ENCODE measurements at places on chromosomes 1 and 21.
A peak's percentile ranks its signal among the peaks of the same experiment; 100 is the strongest.

DNA sequence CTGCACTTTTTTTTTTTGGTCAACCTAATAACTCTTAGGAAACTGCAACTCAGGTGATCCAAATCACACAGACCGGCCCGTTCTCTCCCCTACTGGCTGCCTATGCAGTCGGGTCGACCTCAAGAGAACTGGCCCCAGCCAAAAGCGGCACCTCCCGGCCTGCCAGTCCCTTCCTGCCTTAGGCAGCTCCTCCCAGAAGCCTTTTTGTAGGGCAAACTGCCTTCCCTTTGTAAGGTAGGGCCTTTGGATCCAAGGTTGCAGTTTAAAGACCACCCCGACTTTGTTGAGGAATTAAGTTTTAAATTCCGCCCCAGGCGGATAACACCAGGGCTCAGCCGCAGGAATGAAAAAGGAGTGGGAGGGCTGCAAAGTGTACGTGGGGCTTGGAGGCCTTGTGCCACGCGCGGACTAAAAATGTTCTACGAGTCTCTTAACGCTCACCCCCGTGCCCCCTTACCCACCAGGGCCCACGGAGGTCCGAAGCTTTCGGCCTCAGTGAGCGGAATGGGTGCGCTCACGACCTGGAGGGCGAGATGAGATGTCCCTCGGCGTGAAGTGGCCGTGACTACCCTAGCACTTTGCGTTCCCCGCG lies 642 bp upstream of the ST3GAL3 start:
- no peak for DNase-seq

- no peak for DNase-seq
Measured at GRCh38 chr1:48936436-48936835, 159.7 kb upstream of the BEND5 start.

- no peak for DNase-seq
Measured at GRCh38 chr1:172398970-172399755, 21.3 kb upstream of the C1orf105 start.

DNA sequence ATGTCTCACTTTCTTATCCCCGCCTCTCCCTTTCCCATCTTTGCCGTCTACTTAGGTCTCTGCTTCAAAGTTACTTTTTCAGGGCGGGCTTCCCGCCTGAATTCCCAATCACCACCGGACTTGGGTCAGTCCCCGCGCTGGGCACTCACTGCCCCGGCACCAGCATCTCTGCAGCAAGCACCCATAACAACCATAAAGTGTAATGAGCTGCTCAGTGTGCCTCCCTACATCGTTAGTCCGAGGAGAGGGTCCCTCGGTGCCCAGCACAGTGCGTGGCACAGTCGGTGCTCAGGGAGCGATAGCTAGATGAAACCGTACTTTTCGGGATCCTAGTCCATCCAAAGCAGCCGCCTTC lies 633 bp upstream of the CTPS1 start:
- no peak for DNase-seq

GRCh38 chr1:67472056-67472455 lies 41.9 kb upstream of the SERBP1 start:
- no peak for DNase-seq

DNA sequence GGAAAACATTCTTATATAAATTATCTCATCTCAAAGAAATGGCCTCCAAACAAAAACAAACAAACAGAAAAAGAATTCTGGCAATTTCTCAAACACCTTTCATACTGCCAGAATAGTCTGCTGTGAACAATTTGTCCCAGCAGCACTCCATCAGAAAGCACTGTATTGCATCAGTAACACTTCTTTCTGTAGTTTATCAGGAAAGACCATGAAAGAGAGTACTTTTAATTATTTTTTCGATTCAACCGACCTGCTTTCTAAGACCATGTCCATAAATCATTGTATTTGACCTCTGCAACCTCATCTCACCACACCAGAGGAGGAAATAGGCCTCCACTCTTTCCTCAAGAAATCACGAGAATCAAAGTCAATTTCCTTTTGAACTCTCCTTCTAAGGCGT lies 1579.9 kb downstream of the MRPL39 start:
- no peak for DNase-seq

DNA sequence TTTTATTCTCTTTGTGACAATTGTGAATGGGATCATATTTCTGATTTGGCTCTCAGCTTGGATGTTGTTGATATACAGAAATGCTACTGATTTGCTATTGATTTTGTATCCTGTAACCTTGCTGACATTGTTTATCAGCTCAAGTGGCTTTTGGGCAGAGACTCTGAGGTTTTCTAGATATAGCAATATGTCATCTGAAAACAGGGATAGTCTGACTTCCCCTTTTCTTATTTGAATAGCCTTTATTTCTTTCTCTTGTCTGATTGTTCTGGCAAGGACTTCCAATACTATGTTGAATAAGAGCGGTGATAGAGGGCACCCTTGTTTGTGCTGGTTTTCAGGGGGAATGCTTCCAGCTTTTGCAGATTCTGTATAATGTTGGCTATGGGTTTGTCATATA lies 150.8 kb downstream of the FASLG start:
- DNase-seq = no peak

DNA sequence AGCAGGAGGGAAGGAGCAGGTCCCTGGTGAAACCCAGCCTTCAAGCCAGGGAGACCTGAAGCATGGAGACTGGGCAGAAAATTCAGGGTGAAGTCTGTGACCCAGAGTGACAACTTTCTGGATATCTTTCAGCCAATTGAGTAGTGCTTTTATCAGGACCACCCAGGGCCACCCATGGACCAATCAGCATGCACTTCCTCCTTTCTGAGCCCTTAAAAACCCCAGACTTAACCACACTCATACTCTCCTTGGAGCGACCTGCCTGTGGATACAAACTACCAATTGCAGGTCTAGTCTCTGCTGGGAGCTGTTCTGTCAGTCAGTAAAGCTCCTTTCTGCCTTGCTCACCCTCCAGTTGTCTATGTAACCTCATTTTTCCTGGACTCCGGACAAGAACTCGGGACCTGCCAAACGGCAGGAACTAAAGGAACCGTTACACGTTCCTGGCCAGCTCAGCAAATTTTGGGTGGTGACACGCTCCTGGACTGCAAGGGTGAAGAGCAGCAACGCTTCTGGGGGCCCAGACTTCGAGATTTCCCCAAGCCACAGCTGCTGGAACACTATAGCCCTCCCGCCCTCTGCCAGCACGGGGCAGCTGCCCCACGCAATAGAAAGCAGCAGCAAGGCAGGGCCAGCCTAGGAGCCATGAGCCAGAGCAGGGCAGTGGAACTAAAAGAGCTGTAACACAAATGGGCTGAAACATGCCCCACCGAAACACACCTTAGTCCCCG lies 1183.4 kb downstream of the AMY1C start:
- DNase-seq = no peak

GRCh38 chr21:32004291-32004690 lies 131.5 kb downstream of the HUNK start:
- DNase-seq = no peak

DNA sequence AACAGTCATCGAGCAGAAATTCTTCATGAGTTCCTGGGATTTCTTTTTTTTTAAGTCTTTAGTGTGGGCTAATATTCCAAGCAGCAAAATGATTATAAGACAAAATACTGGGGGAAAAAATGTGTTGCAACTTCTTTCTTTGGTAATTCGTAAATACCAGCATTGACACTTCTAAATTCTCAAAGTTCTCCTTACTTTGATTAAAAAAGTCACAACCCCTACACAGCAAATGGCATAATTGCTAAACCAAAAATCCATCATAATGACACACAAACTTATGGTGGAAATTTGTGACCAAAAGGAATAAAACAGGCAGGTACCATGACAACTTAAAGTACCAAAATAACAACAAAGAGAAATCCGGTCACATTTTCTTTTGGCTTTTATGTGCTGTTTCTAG lies 585.2 kb upstream of the PKN2 start:
- DNase-seq = no peak

DNA sequence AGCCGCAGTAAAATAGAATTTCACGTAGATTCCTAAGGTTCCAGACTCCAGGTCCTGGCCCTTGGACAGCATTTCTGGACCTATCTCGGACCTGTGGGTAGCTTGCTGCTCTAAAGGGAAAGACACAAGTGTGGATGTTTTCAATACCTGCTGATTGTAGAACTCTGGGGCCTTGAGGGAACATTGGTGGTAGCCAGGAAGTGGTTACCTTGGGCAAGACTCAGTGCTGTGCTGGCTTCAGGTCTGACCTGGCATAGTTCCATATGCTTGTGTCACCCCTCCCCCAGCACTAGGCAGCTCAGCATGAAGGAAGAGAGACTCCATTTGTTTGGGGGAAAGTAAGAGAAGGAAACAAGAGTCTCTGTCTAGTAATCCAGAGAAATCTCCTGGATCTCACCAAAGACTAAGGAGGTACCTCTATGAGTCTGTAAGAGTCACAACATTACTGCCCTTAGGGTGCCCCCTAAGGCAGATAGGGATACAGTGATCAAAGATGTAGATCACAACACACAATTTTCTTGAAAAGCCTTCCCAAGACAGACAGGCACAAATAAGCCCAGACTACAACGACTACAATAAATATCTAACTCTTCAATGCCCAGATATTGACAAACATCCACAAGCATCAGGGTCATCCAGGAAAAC lies 398.8 kb downstream of the TGFB2 start:
- DNase-seq = no peak

GRCh38 chr21:35579520-35580293 lies 480.6 kb downstream of the SETD4 start:
- peak; percentile 33 for DNase-seq

- DNase-seq = peak; percentile 73
Measured at GRCh38 chr1:42784946-42785693, at the start of gene TMEM269. Gene TMEM269, plus strand, starts transcription at chr1:42784991. Its CDS starts 4,903 bp downstream, at chr1:42789894.

DNA sequence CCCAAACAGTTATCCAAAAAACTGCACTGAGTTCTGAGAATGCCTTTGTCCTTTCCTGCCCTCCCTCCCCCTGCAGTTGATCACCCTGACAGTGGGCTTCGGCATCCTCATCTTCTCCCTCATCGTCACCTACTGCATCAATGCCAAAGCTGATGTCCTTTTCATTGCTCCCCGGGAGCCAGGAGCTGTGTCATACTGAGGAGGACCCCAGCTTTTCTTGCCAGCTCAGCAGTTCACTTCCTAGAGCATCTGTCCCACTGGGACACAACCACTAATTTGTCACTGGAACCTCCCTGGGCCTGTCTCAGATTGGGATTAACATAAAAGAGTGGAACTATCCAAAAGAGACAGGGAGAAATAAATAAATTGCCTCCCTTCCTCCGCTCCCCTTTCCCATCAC lies 8.8 kb upstream of the NHLH1 start:
- DNase-seq = no peak

- no peak for DNase-seq
Measured at GRCh38 chr1:234660536-234661316, 50.7 kb upstream of the IRF2BP2 start.

DNA sequence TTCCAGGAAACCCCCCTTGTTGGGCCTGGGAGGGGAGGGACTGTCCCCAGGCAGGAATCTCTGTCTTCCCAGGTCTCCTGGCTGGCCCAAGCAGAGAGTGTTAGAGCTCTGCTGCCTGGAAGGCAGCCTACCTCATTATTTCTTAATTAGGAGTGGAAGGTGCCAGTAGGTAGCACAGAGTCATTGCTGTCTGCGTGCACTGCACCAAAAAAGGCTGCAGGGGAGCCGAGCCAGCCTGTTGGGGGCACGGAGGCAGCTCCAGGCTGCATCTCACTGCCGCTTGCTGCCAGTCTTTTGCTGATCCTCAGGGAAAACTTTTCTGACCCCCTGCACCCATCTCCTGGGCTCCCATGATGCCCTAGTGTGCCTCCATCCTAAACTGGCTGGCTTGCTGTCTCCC lies 58.1 kb downstream of the LRRN2 start:
- DNase-seq = no peak

DNA sequence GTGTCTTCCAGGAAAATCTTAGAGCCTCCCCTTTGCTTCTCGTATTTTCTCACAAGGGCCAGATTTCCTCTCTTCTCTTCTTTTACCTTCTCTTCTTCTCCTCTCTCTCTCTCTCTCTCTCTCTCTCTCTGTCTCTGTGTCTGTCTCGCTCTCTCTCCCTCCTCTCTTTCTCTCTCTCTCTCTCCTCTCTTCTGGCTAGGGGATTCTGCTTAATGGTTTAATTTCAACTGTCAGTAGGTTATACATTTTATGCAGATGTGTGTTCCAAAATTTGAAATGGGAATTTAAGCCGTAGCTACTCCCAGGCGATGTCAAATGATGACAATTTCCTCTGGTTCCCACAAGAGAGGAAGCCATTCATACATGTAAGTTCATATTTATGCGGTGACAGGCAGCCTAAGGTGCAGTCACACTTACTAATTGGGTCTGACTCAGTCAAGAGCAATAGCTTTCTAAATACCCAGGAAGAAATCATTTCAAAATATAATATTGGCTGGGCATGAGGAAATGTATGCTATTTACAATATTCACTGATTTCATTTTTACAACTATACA lies 1.4 kb downstream of the DSCAM start:
- DNase-seq = no peak

DNA sequence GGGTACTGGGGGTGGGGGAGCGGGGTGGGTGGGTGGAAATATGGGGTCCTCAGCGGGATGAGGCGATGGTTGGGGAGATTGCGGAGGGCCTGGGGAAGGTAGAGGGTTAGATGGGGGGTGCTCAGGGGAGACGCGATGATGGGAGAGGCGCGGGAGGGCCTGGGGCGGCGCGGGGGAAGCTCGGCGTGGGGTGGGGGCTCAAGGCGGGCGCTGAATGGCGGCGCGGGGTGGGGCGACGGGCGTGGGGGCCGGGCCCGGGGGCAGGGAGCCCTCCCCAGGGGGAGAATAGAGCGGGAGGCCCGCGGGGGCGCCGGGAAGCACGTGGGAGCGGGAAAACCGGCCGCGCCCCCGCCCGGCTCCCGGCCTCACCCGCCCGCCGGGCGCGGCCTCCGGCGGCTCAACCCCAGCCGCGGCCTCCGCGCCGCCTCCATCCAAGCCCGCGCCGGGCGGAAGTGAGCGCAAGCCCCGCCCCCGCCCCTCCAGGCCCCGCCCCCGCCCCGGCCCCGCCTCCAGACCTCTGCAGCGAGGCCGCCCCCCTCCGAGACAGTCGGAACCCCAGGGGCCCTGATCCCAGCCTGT lies at the start of gene FAAP20:
TSS of gene FAAP20 (minus strand) at position 454 of the 579 bp plus-strand sequence. CDS start at position 431, 23 bp downstream.
- peak; percentile 55 for DNase-seq

DNA sequence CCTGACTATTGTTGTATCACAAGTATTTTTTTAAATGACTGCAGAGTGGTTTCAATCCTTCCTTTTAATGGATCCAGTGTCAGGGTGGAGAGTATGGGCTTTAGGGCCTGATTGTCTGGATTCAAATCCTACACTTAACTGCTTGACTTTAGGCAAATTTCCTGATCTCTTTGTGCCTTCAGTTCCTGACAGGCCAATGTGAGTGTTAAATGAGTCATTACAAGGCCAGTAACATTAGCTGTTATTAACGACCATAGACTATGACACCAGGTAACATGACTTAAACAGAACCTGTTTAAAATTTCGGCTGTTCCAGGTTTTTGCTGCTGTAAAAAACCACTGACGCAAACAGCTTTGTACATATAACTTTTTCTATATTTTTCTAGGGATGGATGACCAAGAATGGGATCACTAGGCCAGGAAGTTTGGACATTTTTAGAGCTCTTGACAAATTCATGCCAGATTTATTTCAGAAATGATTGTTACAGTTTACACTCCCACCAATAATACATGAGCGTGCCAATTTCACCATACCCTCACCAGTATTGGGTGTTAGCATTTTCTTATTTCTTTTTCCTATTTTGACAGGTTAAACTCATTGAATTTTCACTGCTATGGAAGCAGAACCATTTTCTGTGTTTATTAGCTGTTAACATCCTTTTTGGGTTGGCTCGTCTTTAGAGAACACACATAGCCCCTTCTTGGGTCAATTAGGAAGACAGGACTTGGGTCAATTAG lies 11.3 kb downstream of the ZNF362 start:
- DNase-seq = no peak

Data from T-helper 2 cell (primary cell).